Central memory CD4-positive, alpha-beta T cell (primary cell): ENCODE measurements at places on chromosomes 2 and 18.

DNA sequence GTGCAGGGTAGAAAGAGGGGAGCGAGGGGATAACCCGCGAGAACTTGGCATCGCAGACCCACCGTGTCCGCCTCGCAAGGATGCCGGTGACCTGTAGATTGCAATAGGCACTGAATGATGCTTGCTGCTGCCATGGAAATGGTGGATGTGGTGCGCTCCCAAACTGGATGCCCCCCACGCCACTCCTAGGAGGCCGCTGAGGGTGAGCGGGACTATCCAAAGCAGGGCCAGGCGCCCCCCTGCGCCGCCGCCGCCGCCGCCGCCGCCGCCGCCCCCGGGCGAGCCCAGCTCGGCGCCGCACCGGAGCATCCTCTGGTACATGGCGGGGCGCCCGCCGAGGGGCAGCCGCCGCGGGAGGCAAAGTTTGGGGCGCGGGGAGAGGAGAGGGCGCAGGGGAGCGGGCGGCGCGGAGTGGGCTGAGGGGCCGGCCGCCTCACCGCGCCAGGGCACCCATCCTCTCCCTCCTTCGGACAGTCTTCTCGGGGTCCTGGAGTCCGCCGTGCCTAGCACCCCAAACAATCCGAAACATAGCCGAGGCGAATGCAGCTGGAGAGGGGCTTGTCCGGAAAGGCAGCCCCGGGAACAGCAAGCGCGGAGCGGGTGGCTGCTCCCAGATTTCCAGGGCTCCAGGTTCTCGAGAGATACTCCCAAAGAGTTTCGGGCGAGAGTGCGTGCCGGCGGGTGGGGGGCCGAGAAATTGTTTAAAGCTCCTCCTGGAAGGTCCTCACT, 685.1 kb downstream of the NRXN1 start:
- no peak for DNase-seq

DNA sequence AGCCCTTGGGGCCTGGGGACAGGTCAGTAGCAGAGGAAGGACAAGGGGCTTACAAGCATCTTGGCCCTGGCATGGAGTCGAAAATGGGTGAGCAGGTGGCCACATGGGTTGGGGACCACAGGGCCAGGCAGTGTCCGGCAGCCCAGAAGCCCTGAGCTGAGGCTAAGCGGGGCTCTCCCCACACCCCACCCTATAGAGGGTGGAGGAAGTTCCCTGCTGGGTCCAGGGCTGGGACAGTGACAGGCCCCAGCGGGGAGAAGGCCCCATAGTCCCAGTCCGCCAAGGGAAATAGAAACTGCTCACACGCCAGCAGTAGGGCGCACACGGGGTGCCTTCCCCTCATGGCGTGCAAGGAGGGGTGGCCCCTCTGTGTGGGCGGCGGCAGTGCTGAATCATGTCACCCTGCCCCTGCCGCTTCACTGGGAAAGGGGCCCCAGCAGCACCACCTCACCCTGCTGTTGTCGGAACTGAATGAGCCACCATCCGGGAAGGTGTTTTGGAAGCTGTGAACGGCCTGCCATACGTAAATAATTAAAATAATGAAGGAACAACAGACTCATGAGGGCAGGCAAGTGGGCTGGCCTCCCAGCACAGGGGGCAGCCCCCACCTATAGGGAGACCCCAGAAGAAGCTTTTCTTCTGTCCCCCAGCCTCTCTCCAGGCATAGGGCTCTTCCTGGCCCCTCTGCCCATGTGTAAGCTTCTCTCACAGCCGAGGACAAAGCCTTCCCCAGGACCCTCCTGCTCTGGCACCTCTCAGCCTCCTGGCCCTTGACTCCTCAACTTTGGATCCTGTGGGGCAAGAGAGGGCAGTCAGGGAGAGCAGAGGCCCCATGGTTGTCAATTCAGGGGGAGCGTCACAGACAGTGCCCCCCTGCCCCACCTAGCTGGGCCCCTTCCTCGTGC, 12.7 kb upstream of the DUSP2 start:
- peak; percentile 57 for DNase-seq

- no peak for DNase-seq
Measured at GRCh38 chr18:79871481-79872091, 73.8 kb downstream of the KCNG2 start.

- DNase-seq = no peak
Measured at GRCh38 chr18:45106331-45106774, 425.7 kb downstream of the SETBP1 start.
